Fibroblast of the aortic adventitia (primary cell): ENCODE measurements at places on chromosomes 13 and 19.

DNA sequence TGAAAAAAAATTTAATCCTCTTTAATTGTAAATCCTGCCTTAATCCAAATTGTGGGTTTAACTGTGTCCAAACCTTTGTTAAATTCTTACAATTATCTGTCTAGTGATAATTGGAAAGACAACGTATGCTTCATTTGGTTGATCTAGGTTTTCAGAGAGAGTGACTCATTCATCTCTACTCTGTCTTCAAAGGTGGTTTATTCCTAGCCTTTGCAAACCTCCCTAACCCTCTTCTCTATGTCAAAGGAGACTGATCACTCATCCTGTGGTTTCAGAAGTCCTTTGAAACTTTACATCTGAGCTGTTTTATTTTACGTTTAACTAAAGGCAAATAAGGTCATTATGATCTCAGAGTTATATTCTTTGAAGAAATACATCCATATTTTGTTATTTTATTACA, 8.8 kb upstream of the OXGR1 start:
- DNase-seq = no peak

DNA sequence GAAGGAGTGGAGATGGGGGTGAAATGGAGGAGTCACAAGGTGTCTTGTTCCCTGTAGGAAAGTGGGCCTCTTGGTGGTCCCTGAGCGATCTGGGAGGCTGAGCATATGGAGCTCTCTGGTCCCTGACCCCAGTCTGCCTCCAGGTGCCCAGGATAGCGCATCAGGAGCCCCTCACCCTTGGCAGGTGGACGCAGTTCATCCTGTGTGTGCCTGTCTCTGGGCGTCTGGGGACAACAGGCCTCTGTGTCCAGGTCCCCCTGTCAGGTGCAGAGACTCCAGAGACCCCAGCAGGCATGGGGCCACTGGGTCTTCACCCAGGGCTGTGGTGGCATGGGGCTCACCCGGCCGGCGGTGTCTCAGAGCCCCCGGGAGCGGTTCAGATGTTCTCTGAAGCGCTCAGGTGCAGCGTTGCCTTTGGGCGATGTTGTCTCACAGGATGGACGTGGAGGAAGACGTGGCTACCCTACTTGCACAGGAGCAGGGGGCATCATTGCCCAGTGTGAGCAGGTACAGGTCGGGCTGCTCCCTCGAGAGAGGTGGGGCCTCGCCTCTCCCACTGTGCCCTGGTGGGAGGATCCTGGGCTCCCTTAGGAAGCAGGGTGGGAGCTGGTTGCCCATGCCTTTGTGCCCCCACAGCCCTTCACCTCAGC, 58.1 kb upstream of the TPM4 start:
- no peak for DNase-seq

GRCh38 chr13:94305033-94305432, 174.4 kb downstream of the DCT start:
- no peak for DNase-seq

- no peak for DNase-seq
Measured at GRCh38 chr19:48631225-48631624, 6.0 kb downstream of the DBP start.

DNA sequence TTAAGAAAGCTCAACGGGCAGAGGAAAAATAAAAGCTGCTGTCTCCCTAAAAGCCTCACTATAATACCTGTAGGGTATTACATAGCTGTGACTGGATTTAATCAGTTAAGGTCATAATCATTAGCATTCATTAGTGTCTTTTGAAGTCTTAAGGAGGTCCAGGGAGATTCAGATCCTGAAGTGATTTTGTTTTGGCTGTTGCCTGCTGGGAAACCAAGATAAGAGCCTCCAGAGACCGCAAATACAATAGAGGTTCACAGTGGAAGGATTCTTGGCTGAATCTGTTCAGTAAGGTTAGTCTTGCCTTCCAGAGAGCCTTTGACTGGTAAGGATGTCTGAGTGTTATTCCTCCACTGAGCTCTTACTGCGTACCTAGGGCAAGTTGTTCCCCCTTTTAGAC, 54.0 kb upstream of the TNFRSF19 start:
- peak; percentile 61 for DNase-seq

DNA sequence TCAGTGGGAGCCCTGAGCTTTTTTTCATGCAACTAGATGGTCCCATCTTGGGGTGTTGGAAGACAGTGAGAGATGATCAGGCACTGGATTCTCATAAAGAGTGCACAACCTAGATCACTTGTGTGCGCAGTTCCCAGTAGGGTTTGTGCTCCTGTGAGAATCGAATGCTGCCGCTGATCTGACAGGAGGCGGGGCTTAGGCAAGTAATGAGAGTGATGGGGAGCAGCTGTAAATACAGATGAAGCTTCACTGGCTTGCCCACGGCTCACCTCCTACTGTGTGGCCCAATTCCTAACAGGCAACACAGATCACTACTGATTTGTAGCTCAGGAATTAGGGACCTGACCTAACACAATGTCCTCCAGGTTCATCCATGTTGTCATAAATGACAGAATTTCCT, 43.6 kb upstream of the UBAC2 start:
- no peak for DNase-seq

DNA sequence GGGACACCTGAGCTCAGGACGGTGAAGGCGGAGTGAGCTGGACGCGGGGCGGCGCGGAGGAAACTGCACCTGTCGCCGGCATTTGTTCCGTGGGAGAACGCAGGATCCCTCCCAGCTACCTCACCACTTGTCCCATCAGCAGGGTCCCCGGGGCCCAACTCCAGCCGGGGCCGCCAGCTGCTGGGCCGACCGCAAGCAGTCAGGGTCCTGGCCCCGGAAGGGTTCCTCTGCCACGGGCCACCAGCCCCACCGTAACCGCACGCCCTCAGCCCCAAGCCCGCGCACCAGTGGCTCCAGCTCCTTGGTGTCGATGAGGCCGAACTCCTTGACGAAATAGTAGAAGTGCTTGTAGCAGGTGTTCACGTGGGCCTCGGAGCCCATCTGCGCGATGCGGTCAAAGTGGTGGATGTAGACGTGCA, 19.6 kb downstream of the MOB3A start:
- no peak for DNase-seq

- peak; percentile 49 for DNase-seq
Measured at GRCh38 chr19:10815969-10816644, 19.9 kb downstream of the TMED1 start.

- no peak for DNase-seq
Measured at GRCh38 chr13:33372251-33372919, 86.8 kb upstream of the STARD13 start.

- no peak for DNase-seq
Measured at GRCh38 chr19:45560686-45561085, 23.9 kb downstream of the OPA3 start.

DNA sequence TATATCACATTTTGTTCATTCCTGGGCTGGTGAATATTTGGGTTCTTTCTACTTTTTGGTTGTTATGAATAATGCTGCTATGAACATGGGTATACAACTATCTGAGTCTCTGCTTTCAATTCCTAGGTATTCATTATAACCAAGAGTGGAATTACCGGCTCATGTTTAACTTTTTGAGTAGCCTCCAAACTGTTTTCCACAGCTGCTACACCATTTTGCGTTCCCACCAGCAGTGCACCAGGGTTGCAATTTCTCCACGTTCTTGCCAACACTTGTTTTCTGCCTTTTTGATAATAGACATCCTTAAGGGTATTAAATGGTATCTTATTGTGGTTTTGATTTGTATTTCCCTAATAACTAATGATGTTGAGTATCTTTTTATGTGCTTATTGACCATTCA, 16.8 kb downstream of the CDK8 start:
- DNase-seq = no peak

- DNase-seq = no peak
Measured at GRCh38 chr13:45349438-45349837, 8.5 kb upstream of the TPT1 start.
